ENCODE measurements at places on chromosomes 2 and 18.

GRCh38 chr18:79511671-79512301, 116.1 kb downstream of the NFATC1 start:
- DNase-seq = peak; percentile 3

GRCh38 chr2:116761864-116762263, 1052.6 kb upstream of the DDX18 start:
- no peak for DNase-seq

- DNase-seq = no peak
Measured at GRCh38 chr18:24270358-24270936, 127.2 kb downstream of the OSBPL1A start.

DNA sequence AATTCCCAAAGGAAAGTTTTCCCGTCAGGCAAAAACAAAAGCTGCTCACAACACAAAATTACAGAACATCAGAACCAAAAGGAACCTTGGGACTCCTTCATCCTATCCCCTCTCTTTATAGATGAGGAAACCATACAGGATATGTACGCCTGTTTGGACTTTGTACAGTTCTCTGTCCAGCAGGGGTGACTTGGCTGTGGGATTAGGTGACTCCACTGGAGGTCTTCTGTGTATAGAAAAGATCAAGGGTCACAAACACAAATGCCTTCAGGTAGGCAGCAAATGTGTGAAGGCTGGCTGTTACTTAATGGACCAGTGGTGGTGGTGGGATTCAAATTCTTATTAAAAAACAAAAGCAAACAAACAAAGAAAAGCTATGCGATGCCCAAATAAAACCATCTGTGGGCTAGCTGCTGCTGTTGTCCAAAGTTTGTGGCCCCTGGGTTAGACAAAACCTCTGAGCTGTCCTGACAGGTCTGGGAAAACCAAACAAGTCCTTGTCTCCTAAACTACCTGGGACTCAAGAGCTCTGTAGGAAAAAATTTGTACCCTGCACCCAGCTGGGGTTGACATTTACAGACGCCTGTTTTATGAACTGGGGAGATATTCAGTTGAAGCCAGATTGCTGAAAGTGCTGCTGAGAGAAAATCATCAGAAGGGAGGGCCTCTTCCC, 1.3 kb upstream of the CEP68 start:
- DNase-seq = no peak

GRCh38 chr2:32647180-32647651, 19.4 kb downstream of the TTC27 start:
- DNase-seq = no peak

- no peak for DNase-seq
Measured at GRCh38 chr2:94880507-94880906, 9.3 kb downstream of the TEKT4 start.

GRCh38 chr2:165682546-165682945, 111.5 kb downstream of the GALNT3 start:
- no peak for DNase-seq

- no peak for DNase-seq
Measured at GRCh38 chr18:76672627-76673026, 149.7 kb upstream of the ZNF236 start.

GRCh38 chr18:34033968-34034367, 190.7 kb downstream of the NOL4 start:
- no peak for DNase-seq

- DNase-seq = no peak
Measured at GRCh38 chr2:26169681-26170414, 3.0 kb upstream of the GAREM2 start.

- no peak for DNase-seq
Measured at GRCh38 chr2:10172033-10172871, 49.7 kb downstream of the RRM2 start.

- DNase-seq = no peak
Measured at GRCh38 chr2:8575834-8576423, 105.9 kb upstream of the ID2 start.

Data from activated T-helper 1 cell treated with anti-CD3 and anti-CD28 coated beads, Interleukin-2, amount 50 U/mL, for 16 hours (primary cell).